ENCODE measurements at places on chromosomes 13 and 19.

DNA sequence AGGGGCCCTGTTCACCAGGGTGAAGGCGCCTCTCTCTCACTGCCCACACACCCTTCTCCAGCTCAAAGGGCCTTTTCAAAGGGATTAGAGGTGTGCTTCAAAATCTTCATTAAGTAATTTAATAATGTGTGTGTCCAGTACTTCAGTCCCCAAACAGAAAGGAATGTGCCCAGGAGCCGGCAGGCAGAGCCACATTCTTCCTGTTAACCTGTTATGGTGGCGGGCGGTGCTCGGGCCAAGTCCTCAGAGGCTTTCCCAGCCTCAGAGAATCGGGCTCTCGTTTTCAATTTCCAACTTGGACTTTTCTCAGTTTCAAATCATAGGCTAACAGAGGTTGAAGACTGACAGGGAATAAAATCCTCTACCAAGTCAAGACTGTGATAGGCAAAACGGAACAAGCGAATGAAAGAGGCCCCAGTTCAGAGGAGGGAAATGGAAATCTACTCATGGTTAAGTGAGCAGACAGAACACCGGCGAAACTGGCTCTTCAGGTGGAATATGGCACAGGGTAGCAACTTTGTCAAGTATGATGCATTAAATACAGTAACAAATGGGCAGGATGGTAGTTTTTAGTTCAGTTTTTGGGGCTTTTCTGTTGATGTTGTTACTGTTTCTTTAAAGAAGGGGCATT is 68.6 kb downstream of the FOXO1 start:
- no peak for DNase-seq

DNA sequence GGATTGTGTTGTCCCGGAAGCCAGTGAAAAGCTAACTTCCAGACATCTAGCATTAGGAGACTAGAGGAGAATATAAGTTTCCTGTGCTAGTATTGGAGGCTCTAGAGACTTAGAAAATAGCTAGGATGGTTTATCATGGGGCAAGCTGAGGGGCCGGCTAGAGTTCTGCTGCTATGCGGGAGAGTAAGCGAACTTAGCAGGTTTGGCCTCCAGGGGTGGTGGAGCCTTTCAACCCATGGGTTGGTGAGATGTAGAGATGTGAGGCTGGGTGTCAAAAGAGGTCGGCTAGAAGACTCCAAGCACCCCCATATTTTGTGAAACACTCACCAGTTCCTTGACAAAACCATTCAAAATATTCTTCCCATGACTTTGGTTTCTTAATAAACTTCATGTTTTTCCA is 4.4 kb downstream of the SULT2A1 start:
- no peak for DNase-seq

DNA sequence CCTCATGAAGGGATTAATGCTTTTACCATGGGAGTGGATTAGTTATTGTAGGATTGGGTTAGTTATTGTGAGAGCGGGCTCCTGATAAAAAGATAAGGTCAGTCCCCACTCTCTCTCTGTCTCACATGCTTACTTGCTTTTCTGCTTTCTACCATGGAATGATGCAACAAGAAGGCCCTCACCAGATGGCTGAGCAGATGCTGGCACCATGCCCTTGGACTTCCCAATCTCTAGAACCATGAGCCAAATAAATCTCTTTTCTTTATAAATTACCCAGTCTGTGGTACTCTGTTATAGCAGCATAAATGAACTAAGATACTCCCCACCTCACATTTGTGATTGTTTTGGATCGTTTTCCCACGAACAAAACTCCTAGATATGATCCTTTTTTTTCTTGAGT is 353.8 kb downstream of the DNAJC15 start:
- no peak for DNase-seq

GRCh38 chr13:111177081-111177711 is 62.1 kb downstream of the ARHGEF7 start:
- DNase-seq: peak; percentile 67

GRCh38 chr13:64579331-64579730 is 2650.8 kb downstream of the PCDH9 start:
- no peak for DNase-seq

DNA sequence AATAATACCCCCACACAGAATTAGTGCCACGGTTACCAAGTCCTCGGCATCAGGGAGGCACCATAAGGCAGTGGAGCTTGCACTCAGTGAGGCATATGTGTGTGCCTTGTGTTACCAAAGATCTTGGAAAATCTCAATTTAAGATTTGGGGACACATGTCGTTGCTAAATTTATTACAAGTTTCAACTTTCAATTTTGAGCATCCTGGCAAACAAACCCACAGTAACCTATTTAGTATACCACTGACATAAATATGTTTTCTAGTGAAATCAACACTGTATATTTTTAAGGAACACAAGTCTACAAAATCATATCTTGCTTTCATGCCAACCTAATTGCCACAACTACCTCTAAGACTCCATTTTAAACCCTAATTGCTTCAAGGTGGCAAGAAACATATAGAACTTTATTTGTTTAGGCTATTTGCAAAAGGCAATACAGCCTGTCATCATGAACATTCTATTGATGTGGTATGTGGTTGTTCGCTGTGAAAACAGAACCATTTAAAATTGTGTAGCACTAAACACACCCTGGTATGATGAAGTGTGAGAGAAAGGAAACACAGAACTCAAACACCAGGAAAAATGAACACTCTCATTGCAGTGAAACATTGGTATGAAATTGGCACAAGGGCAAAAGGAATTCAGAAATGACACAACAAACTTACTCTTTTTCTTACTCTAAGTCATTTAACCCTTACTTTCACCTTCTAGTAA is 531.1 kb downstream of the IRS2 start:
- DNase-seq: no peak

- no peak for DNase-seq
Measured at GRCh38 chr13:113937527-113938180, 36.2 kb downstream of the C13orf46 start.

- DNase-seq: no peak
Measured at GRCh38 chr13:19567820-19568534, 6.6 kb upstream of the TPTE2 start.

- DNase-seq: no peak
Measured at GRCh38 chr19:11448923-11449554, 13.6 kb downstream of the PRKCSH start.

DNA sequence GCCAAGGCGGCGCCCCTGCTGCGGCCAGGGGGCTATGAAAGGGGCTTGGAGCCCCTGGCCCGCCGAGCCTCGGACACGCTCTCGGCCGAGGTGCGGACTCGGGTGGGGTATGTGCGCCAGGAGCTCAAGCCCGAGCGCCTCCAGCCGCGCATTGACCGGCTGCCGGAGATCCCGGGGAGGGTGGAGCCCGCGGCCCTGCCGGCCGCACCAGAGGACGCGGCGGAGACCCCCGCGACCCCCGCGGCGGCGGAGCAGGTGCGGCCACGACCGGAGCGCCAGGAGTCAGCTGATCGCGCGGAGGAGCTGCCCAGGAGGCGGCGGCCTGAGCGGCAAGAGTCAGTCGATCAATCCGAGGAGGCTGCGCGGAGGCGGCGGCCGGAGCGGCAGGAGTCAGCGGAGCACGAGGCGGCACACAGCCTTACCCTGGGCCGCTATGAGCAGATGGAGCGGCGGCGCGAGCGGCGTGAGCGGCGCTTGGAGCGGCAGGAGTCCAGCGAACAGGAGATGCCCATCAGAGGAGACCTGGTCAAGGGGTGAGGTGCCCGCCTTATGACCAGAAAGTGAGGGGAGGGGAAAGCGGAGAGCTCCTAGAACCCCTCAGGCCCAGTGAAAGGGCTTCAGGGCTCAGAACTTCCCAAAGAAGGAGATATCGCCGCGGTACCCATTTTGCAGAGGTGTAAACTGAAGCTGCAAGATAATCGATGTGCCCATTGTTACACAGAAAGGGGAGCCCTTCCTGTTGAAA is 8.8 kb upstream of the SHKBP1 start:
- DNase-seq: no peak

GRCh38 chr19:38239816-38240215 is 15.8 kb upstream of the DPF1 start:
- DNase-seq: no peak

- no peak for DNase-seq
Measured at GRCh38 chr13:20505405-20506366, 20.0 kb downstream of the CRYL1 start.

DNA sequence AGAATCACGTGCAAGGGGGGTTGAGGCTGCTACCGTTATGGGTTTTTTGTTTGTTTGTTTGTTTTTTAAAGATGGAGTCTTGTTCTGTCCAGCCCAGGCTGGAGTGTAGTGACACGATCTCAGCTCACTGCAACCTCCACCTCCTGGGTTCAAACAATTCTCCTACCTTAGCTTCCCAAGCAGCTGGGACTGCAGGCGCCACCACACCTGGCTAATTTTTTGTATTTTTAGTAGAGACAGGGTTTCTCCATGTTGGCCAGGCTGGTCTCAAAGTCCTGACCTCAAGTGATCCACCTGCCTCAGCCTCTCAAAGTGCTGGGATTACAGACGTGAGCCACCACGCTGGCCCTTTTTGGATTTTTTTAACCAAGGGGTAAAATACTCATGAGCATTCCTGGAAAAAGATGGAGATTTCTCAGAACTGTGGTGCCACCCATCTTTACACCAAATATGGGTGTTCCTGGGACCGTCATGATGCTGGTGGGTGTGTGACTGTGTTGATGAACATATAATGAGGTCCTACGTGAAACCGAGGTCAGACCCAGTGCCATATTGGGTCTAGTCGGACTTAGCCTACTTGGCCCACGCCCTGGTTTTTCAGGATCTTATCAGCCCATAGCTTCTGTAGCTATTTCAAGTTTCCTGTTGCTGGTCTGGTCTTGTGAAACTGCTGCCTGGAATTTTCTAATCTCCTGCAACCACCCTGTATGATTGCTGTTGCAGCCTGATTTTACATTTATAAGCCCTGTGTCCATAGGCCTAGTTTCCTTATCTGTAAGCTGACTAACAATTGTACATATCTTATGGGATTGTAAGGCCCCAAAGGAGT is 6.2 kb downstream of the PPP1R15A start:
- DNase-seq: peak; percentile 50

- DNase-seq: no peak
Measured at GRCh38 chr13:50393628-50394027, 378.4 kb downstream of the KCNRG start.

- no peak for DNase-seq
Measured at GRCh38 chr19:1914826-1915341, 9.7 kb downstream of the ADAT3 start.

- DNase-seq: no peak
Measured at GRCh38 chr19:4852484-4852883, 15.0 kb downstream of the PLIN3 start.

GRCh38 chr19:15448778-15449619 is 757 bp downstream of the WIZ start:
- no peak for DNase-seq

DNA sequence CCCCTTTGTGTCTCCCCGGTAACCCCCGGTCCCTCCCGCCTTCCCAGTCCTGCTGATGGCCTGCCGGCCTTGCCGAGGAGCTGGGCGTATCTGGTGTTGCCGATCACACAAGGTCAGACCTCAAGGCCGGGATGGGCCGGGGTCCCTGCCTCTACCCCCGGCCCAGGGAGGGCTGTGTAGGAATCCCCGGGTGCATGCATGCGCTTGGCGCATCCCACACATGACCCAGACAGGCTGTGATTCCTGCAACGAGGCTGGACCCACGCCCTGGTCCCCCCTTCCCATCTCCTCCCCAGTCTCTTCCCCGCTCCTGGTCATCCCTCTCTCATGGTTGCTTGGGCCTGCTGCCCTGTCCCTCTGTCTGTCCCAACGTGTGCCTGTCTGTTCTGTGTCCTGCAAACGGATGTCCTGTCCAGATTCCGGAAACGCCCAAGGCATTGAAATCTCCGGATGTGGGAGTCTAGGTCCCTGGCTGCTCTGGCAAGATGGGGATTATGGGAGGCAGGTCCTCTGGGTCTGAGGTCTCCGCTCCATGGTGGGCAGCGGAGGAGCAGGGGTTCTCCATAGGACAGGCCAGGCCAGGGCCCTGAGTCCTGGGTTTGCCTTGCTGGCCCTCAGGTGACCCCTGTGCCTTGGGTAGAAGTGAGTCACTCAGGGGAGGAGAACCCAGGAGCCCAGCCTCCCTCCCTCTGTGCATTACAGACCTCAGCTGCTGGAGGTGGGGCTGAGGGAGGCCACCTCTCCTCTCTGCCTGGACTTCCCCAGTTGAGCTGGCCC is 1.6 kb downstream of the PKN1 start:
- peak; percentile 48 for DNase-seq

GRCh38 chr19:49339301-49340068 is 4.3 kb downstream of the CD37 start:
- DNase-seq: no peak

GRCh38 chr19:11264452-11265176 is 2.3 kb upstream of the DOCK6 start:
- DNase-seq: no peak

DNA sequence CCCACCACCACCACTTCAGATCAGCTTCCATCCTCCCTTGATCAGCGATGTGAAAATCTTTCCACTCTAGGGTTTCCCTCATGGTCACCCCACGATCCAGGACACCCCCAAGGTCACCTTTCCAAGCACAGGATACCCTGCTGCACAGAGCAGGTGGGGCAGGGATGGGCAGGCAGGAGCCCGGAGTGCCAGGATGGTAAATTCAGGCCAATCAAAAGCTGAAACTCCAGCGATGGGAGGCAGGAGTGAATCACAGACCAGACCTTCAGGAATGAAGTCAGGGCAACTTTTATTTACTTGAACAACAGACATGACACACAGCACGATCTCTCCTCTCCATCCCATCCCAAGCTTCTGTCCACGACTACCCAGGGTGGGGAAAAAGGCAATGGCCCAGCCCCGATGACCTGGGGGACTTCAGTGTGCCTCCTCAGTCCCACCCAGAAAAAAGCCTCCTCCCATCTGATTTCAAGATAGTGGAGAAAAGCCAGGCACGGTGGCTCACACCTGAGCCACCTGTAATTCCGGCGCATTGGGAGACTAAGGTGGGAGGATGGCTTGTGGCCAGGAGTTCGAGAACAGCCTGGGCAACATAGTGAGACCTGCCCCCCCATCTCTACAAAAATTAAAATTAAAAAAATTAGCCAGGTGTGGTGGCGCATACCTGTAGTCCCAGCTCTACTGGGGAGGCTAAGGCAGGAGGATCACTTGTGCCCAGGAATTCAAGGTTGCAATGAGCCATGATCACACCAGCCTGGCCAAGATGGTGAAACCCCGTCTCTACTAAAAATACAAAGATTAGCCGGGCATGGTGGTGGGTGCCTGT is 39.2 kb downstream of the ZSWIM4 start:
- DNase-seq: no peak

DNA sequence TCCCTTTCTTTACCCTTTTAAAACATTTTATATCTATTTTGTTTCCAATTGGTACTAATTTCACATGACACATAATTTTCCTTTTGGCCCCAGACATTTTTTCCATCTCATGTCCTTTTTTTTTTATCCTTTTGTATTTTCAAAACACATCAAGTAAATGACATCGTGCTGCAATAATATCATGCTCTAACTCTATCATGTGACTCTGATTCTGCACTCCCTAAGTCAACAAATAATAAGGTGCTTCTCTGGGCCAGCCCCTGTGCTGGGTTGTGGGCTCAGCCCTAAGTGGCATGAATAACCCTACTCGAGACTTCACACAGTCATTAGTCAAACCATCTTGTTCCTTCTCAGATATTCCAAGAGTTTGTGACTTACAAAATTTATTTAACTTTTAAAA is 21.7 kb downstream of the NALCN start:
- no peak for DNase-seq
